Upper lobe of left lung (tissue), 6 donors: ENCODE measurements at places on chromosomes 11 and 22. TPM values are rescaled to one million over a fixed set of nuclear protein-coding genes. Genes with fewer than 3 reads are reported as not detected.

TRIM64C gene
- not detected for total RNA-seq

- no peak overlapping the region for H3K4me3 ChIP-seq
- H3K27me3 ChIP-seq, result no peaks in the 10 kb centered on the region
- peak overlapping the region; percentile 53 for H3K27ac ChIP-seq
- no peaks in the 10 kb centered on the region for H3K36me3 ChIP-seq
- no peak for DNase-seq
These were observed 16.0 kb downstream of the STARD10 start for GRCh38 chr11:72777755-72778278.

SLC17A6 gene
- total RNA-seq, result not detected

DNA sequence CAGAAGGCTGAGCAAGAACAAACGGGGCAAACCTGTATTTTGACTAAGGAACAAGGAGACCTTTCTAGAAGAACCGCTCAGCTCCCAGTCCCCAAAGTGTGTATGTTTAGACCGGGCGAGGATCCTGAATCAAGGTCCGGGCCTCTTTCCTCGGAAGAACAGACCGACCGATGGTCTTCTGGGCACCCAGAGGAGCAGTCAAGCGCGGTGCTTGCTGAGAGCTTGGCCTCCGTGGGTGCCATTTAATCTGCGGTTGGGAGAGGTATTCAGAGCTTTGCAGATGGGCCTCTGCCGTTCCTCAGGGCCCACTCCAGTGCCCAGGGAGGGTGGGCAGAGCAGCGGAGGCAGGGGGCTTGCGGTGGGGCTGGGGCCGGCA lies 26.5 kb upstream of the ATXN10 start:
- no peak overlapping the region for H3K4me3 ChIP-seq
- no peak for DNase-seq
- no peaks in the 10 kb centered on the region for H3K27me3 ChIP-seq
- no peak overlapping the region for H3K27ac ChIP-seq
- no peaks in the 10 kb centered on the region for H3K36me3 ChIP-seq

GRCh38 chr11:88212300-88212699 lies 37.1 kb upstream of the RAB38 start:
- H3K27ac ChIP-seq, result no peak overlapping the region
- peaks cover 7% of the 10 kb centered on the region for H3K4me1 ChIP-seq
- H3K4me3 ChIP-seq, result no peak overlapping the region
- H3K36me3 ChIP-seq, result no peaks in the 10 kb centered on the region

KCNJ1 gene
- 0.59 TPM for total RNA-seq

GRCh38 chr22:39545386-39546365 lies 13.1 kb upstream of the RPS19BP1 start:
- DNase-seq, result peak; percentile 90
- no peak overlapping the region for H3K4me3 ChIP-seq
- no peaks in the 10 kb centered on the region for H3K36me3 ChIP-seq
- no peak overlapping the region for H3K27ac ChIP-seq

CDPF1 gene
- 7.1 TPM for total RNA-seq

- H3K36me3 ChIP-seq, result no peaks in the 10 kb centered on the region
- no peak for DNase-seq
- no peaks in the 10 kb centered on the region for H3K27me3 ChIP-seq
- H3K4me3 ChIP-seq, result no peak overlapping the region
These were observed 8.7 kb downstream of the MYO18B start for GRCh38 chr22:25750569-25751173.

CYP2D6 gene
- total RNA-seq, result 0.88 TPM

GRCh38 chr22:45722006-45722405 lies 50.4 kb downstream of the ATXN10 start:
- no peak for DNase-seq
- H3K27me3 ChIP-seq, result no peaks in the 10 kb centered on the region
- H3K36me3 ChIP-seq, result peaks cover 4% of the 10 kb centered on the region
- H3K27ac ChIP-seq, result no peak overlapping the region
- no peaks in the 10 kb centered on the region for H3K4me1 ChIP-seq

DNA sequence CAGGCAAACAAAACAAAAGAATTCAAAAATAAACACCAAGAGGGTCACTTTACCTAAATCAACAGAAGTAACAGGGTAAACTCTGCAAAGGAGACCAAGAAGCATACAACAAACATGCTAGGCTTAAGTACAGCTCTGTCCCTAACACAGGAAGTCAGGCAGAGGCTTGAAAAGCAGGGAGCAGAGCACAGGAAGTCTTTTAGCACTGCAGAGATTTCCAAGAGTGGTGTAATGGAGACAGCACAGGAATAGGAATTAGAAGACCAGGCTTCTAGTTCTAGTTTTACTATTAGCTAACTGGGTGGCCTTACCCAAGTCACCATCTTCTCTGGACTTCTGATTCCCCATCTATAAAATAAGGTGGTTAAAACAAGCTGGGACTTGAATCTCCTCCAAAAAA lies 1.9 kb downstream of the RBFOX2 start:
- no peaks in the 10 kb centered on the region for H3K36me3 ChIP-seq
- peaks cover 48% of the 10 kb centered on the region for H3K4me1 ChIP-seq
- H3K27ac ChIP-seq, result peak overlapping the region; percentile 83
- no peaks in the 10 kb centered on the region for H3K27me3 ChIP-seq
